Vagina (tissue), 2 donors: ENCODE measurements at places on chromosomes 2 and 18. TPM values are rescaled to one million over a fixed set of nuclear protein-coding genes. Genes with fewer than 3 reads are reported as not detected.

DNA sequence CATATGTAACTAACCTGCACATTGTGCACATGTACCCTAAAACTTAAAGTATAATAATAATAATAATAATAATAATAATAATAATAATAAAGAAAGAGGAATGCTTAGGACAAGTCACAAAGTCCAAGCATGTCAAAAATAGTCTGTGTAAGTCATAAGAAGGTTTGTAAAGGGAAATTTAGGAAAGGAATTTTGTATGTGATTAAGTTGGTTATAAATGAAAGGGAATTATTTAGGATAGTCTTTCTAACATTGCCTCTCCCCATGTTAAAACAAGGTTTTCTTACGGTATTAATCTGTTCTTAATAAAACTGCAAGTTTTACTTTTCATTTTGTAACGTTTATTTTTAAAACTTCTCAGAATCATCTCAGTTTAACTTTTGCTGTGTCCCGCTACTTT, 62.8 kb downstream of the SESTD1 start:
- DNase-seq: no peak

DNA sequence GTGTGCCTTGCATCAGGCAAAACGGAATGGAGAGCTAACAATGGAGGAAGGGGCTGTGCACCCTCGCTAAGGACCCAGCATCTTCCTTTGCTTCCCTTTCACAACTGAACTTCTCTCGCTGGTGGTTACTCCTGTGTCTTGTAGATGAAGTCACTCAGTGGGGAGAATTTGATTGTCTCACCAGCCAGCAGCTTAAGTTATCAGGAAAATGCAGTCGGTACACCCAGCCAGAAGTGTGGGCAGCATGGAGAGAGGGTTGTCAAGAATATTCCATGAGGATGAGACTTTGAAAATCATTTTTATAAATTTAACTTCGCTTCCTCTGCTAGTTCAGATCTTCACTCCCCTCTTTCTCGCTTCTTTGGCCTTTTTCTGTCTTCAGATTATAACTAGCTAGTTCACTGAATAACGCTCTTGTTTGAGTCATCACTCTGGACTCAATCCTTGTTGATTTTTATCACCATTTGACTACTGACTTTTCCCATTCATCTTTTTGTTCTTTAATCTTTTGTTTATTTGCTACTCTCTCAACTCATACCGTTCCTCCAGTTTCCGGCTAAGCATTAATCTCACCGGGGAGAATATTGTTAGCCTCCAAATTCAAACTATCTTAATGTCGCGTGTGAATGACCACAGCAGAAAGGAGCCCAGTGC, 221.7 kb downstream of the CD226 start:
- DNase-seq: no peak

- peak; percentile 62 for DNase-seq
These were observed at the start of gene CAPN13 for GRCh38 chr2:30807249-30807648. Gene CAPN13 (minus strand): TSS chr2:30807446. CDS start chr2:30787325, 20,121 bp downstream.

- no peak for DNase-seq
These were observed 67.7 kb downstream of the NCK2 start for GRCh38 chr2:105812180-105813044.

- DNase-seq: no peak
These were observed 524.2 kb upstream of the TCF4 start for GRCh38 chr18:56112013-56112749.

GRCh38 chr2:2879781-2880180, 497.8 kb downstream of the EIPR1 start:
- DNase-seq: no peak

FIGLA gene
- not detected for total RNA-seq

SIGLEC15 gene
- total RNA-seq: not detected

SH3RF3 gene
- 10.8 TPM for total RNA-seq

DNA sequence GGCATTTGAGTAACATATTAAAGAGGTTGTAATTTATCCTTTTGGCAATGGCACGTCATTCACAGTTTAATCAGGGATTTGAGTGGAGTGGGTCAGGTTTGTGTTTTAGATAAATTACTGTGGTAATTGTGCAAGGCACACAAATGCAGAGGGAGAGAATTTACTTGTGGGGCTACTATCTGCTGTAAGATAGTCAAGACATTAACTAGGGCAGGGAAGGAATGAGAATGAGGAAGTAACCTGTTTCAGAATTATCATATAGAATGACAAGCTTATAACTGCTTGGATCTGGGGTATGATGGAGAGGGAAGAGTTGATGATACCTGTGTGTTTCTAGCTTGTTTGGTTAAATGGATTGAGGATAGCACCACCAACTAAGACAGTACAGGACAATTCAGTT, 58.9 kb upstream of the ZSWIM2 start:
- DNase-seq: no peak

DNA sequence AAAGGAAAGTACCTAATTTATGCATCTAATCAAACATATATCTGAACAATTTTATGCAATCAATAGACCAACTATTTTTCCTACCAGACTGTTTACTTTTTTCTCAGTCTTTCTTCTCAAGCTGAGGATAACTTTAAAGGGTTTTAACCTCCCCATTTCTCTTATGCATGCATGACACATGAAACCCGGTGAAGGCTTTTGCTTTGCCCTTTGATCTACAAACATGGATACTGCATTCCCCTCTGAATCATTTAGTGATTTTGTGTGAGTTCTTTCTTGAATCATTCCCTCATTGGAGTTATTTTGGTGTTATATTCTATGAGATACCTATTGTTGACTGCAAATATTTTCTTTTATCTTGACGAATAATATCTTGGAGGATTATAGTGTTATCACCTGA, 931.9 kb upstream of the CNTNAP5 start:
- no peak for DNase-seq

- DNase-seq: no peak
These were observed 96.5 kb upstream of the PIEZO2 start for GRCh38 chr18:11245879-11246278.

GRCh38 chr18:77339093-77339492, 89.4 kb downstream of the GALR1 start:
- no peak for DNase-seq

DNA sequence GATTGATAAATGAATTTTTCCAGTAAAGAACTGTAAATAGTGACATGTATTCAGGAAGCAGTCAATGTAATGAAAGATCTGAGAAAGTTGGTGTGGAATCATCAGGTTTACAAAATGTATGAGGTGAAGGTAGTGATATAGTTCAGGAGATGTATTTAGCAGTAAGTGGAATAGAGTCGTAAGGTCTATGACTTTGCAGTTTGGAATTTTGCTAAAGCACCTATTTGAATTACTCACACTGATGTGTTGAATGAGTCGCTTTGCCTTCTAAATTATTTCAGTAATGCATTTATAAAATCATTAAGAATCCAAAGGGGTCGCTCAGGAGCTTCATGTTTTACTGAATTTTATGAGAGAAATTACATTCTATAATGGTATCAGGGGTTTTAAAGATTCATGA, 713.7 kb downstream of the DSC3 start:
- no peak for DNase-seq

KYNU gene
- 3.7 TPM for total RNA-seq

DNA sequence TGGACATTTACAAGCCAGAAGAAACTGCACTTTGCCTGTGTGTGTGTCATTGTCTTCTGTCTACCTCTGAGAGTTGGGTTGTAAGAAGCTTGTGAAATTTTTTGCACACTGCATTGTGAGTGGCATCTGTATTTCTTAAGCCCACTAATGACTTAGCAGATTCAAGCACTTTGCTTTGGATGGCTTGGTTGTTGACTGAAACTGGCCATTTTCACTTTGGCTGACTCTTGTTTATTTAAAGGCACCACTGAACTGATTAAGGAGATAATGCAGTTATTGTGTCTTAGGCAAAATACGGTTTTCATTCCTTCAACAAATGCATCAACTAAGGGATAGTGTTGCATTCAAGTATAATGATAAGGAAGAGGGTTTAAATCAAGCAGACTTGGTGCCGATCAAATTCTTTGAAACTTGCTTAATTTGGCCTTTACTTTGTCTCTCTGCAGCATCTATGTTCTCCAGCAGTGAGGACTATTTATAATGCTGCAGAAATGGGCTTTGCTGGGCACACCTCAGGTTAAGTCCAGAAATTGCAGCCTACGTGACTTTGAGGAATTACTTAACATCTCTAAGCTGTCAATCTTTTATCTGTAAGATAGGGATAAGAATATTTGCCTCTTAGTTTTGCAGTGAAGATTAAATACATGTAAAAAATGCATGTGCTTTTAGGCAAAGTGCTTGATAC, 142.0 kb downstream of the CCDC85A start:
- no peak for DNase-seq

DNA sequence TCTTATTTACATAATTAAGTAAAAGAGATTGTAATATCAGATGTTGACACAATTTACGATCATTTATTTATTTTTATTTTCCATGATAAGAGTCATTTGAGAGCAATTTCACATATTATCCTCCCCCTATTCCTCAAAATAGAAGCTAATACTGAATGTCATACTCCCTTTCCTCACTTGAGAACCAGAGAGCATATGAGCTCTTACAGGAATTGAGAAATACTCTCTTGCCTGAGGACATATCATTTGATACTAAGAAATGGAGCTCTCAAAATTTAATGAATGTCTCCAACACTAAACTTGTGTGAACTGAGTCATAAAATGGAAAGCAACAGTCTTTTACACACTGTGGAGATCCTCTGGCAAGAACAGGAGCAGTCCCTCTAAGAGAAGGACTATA, 68.5 kb upstream of the CHST9 start:
- no peak for DNase-seq
